ENCODE measurements at places on chromosomes 4 and X.

- DNase-seq, result no peak
Measured at GRCh38 chr4:40856277-40856839, 106.6 kb downstream of the NSUN7 start.

DNA sequence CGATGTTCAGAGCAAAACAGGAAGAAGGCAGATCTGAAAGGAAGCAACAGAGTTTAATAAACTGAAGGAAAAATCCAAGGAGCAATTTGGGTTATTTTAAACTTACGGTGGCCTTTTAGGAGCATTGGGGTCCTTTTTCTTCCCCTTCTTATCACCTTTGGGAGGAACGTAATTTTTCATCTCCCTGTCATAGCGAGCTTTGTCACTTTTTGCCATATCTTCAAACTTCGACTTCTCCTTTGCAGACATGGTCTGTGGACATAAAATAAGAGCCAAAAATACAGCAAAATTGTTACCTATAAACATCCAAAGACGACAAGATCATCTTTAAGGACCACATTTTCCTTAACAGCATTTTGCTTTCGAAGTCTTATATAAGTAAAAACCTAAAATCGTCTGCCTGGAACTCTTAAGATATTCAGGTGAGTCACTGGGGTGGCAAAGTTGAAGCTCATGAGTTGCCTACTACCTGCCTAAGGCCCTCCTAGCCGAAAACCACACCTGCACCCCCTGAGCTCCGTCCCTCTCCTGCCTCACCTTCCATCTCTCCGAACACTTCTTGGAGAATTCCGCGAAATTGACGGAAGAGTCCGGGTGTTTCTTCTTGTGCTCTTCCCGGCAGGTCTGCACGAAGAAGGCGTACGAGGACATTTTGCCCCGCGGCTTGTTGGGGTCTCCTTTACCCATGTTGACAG is 1.0 kb downstream of the HMGB2 start:
- DNase-seq, result peak; percentile 33

DNA sequence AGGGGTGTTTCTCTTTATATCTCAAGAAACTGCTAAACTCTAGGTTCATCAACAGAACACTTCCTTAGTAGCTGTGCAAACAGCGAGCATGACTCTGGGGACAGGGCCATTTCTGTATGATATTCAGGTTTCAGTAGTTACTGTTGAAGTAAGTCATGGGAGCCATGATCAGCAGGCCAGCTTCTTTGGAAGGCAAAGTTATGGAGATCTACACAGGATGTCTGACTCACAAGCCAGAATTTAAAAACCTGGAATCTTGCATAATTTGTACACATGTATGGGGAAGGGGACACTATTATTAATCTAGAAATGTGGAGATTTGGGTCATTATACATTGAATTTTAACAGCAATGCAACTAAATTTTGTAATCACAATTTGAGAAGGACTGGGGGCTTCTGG is 187.8 kb upstream of the NR3C2 start:
- DNase-seq, result peak; percentile 22

- no peak for DNase-seq
Measured at GRCh38 chr4:21775703-21776102, 172.9 kb downstream of the KCNIP4 start.

DNA sequence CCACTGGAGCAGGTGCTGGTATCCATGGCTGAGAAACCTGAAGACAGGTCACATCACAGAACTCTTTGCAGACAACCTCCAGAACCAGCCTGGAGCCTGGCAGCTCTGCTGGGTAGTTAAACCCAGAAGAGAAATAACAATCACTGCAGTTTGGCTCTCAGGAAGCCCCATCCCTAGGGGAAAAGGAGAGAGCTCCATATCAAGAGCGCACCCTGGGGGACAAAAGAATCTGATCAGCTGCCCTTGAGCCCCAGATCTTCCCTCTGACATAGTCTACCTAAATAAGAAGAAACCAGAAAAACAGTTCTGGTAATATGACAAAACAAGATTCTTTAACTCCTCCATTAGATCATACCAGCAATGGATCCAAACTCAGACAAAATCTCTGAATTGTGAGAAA is 823.2 kb upstream of the FRG1 start:
- DNase-seq, result no peak

DNA sequence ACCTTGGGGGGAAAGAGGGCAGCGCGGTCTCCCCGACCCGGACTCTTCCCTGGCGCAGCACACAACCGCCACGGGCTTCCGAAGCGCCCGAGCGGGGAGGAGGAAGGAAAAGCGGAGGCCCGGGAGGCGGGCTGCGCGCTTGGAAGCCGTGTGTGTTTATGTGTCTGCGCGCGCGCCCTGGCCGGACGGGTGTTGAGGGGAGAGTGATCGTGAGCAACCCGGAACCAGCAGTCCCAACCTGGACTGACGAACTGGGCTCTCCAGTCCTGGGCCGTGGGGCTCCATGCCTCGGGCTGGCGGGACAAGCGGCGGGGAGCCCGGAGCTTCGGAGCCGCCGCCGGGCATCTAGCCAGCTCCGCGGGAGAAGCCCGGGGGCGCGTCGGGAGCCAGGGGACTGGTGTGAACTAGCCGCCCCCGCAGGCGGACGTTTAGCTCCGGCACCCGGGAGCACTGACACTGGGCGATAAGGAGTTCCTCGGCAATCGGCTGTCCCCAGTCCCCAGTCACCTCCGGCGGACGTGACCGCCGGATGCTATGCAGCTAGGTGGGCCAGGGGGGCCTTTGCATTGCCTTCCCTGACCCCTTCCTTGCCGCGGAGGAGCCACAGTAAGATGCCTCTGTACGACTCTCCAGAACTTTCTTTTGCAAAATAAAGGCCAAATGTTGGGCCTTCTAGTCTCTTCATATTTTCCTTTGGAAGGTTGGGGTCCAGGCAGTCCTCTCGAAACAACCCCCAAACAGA is 74.8 kb upstream of the BCOR start:
- peak; percentile 69 for DNase-seq

GRCh38 chrX:5650904-5651303 is 577.8 kb downstream of the NLGN4X start:
- no peak for DNase-seq

DNA sequence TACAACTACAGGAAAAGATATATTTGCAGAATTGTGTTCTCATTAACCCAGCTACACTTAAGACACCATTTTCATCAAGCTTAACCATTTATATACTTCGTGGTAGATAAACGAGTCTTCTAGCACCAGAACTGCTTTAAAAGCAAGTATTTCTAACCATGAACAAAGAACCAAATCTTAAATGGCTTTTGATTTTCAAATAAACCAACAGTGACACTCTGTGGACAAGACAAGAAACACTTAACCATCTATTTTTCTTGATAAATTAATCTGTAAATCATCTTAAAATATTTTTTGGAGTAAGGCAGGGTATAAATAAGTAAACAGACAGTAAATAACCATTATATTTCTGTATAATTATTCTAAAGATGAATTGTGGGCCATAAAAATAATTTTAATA is 10.2 kb downstream of the BEND2 start:
- DNase-seq, result peak; percentile 5

- no peak for DNase-seq
Measured at GRCh38 chrX:108833993-108834392, 97.6 kb upstream of the IRS4 start.

GRCh38 chr4:94302191-94302590 is 40.4 kb downstream of the HPGDS start:
- no peak for DNase-seq

DNA sequence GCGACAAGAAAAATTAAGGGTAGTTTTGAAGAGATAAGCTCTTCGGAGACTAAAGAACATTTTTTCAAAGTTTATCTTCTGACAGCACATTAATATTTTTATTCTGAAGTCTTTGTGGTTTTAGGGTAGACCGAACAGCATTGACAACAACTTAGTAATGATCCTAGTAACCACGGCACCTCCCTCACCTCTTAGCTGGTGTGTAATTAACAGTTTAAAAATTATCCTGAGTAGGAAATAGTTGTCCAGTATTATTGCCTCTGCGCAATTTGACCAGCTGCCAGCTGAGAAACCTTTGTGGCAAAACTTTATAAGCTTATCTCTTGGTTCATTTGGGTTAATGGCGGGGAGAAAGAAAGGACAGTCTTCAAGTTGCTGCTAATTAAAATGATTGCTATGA is 213.6 kb downstream of the CBLL2 start:
- no peak for DNase-seq

GRCh38 chr4:162767083-162767482 is 399.6 kb downstream of the NAF1 start:
- DNase-seq, result no peak

DNA sequence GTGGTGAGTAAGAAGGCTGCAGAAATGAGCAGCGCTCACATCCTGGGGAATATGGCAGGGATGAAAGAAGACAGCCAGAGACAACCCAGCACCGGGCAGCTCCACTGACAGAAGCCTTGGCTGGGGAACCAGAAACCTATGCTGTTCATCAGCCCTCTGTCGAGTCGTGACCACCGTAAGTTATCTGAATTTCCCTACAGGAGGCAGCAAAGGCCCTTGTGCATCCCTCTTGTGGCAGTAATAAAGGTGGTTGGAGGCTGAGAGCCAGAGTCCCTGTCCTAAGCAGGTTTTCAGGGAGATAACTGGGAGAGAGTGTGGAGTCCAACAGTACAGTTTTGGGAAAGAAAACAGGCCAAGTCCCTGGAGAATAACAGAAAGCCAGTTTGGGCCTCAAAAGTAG is 194.0 kb upstream of the BOD1L1 start:
- DNase-seq, result peak; percentile 5

- DNase-seq, result no peak
Measured at GRCh38 chrX:144253356-144253755, 369.5 kb downstream of the UBE2NL start.

DNA sequence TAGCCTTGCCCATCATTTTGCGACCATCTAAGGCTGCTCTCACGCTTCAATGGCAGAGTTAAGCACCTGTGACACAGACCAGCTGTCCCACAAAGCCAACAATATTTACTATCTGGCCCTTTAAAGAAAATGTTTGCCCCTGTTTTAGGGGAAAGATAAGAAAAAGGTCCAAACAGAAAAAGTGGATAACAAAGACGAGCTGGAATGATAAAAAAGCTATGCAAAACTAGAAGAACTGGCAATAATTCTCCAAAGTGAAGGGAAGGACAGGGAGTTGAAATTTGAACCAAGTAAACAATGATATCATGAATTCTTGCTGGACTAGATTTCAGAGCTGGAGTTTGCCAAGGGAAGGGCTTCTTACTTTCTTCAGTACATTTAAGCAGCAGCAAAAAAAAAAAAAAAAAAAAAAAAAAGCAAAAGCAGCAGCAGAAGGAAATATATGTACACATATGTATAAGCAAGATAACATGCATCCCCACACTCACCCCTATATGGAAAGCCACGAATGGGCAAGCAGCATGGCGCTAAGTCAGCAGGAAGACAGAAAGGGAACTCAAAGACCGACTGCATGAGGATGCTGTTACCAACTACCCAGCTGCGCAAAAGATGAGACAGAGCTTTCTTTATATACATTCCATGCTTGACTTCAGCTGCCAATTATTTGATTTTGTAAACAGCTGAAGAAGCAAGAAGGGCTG is 12.5 kb downstream of the TRAPPC2 start:
- DNase-seq, result no peak

Measured in ELR (cell line).